ENCODE measurements at places on chromosomes 12 and 14.
A peak's percentile ranks its signal among the peaks of the same experiment; 100 is the strongest.

DNA sequence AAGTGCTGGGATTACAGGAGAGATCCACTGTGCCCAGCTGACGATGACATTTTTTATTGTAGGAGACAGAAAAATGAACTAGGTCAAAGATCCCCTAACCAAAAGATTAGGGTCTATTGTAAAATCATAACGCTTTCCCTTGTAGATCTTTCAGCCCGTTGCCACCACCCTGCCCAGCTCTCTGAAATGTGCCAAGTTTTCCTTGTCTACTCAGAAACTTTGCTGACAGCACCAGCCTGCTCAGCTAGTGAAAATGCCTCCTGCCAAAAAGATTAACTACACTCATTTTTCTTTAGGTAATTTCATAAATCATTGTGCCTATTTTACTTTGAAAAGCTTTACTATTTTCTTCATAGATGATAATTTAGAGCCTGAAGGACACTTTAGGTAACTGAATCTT lies 28.2 kb upstream of the RASSF3 start:
- no peak for DNase-seq

DNA sequence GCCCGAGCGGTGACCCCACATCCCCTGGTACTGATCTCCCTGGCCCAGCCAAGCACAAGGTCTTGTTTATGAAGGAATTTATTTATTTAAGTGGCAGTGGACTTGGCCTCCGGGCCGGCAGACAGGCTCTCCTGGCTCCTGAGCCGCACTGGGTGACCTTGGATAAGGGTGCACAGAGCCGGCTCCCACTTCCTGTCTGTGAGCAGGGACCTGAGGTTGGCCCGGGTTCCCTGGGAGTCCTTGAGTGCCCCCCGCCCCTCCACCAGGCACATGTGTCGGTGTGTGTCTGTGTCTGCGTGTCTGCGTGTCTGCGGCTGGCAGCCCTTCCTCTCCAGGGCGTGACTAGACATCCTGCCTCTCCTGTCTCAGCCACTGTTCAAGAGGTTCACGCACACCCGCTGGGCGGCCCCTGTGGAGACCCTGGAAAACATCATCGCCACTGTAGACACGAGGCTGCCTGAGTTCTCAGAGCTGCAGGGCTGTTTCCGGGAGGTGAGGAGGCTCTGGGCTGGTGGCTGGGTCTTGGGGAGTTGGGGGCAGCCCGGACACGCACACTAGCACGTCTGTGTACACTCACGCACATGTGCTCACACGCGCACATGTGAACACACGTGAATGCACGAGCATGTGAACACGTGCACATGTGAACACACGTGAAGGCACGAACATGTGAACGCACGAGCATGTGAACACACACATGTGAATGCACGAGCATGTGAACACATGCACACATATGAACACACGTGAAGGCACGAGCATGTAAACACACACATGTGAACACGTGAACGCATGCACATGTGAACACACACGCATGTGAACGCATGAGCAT lies 9.3 kb downstream of the TNFAIP2 start:
- no peak for DNase-seq

DNA sequence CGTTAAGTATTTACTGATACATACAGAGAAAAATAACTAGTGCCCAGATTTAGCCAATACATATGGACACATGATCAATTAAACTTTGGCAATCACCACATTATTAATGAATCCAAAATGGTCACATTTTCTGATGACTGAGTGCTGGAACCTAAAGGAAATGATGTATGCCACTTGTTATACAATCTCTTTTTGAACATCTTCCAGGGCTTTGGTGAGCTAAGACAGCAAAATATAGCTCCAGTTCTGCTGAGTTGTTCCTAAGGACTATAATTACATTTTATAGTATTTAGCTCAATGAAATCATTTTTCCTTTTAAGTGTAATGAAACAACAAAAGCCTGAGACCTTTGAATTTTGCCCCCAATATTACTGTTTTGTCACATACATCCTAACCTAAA lies 329.1 kb upstream of the ATP2B1 start:
- no peak for DNase-seq

GRCh38 chr14:50714450-50715073 lies 46.5 kb upstream of the SAV1 start:
- DNase-seq, result peak; percentile 36

DNA sequence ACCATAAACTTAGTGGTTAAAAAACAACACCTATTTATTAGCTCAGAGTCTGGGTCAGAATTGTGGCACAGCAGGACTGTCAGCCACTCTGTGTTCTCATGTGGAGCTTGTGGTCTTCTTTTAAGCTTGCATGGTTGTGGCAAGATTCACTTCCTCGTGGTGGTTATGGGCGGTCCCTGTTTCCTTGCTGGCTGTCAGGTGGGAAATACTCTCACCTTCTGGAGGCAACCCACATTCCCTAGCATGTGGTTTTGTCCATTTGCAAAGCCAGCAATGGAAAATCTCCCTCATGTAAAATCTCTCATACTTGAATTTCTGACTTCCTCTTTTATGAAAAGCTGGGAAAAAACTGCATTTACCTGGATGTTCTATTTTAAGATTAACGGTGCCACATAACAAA lies 229.8 kb downstream of the ALX1 start:
- no peak for DNase-seq

DNA sequence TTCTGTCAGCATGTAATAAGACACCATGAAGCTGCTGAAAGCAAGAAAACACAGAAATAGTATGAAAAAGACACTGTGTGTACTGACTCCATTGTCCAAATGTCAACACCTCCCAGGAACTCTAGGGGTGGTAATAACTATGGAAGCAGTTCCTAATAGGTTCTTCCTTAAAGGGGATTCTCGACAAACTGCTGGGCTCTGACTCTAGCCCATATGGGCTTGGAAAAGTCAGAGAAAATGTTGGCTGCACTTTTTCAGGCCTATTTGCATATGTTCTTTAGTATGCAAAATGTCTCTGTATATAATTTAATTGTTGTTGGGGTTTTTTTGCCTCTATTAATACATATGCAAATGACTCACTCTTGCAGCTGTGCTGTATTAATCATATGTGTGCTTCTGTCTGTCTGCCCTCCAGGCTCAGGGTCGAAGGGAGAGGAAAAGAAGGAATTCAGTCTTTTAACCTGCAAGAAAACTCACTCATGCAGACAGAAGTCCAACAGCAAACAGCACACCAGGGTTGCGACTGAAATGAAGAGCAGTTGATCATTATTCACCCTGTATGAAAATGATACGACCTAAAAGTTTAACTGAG lies 317.6 kb downstream of the SOX5 start:
- peak; percentile 4 for DNase-seq

DNA sequence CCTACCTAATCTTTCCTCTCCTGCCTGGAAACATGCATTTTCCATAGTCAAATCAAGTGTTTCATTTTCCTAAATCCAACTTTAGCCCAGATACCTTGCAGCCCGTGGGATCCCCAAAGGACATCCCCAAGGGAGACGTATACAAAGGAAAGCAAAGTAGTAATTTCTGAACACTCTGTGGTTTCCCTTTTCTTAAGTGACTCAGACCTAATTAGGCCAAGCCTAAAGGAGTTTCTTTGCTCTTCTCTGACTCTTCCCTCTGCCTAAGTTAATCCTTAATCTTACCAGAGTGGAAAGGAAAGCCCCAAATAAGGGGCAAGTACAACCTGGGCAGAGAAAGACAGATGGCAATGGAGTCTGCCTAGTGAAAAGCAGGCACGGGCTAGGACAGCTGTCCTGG lies 250.3 kb downstream of the SPTSSA start:
- no peak for DNase-seq

- peak; percentile 98 for DNase-seq
Measured at GRCh38 chr12:122946690-122947341, 19.4 kb downstream of the ABCB9 start.

- DNase-seq, result peak; percentile 32
Measured at GRCh38 chr12:122356192-122356635, 66.3 kb downstream of the CLIP1 start.

DNA sequence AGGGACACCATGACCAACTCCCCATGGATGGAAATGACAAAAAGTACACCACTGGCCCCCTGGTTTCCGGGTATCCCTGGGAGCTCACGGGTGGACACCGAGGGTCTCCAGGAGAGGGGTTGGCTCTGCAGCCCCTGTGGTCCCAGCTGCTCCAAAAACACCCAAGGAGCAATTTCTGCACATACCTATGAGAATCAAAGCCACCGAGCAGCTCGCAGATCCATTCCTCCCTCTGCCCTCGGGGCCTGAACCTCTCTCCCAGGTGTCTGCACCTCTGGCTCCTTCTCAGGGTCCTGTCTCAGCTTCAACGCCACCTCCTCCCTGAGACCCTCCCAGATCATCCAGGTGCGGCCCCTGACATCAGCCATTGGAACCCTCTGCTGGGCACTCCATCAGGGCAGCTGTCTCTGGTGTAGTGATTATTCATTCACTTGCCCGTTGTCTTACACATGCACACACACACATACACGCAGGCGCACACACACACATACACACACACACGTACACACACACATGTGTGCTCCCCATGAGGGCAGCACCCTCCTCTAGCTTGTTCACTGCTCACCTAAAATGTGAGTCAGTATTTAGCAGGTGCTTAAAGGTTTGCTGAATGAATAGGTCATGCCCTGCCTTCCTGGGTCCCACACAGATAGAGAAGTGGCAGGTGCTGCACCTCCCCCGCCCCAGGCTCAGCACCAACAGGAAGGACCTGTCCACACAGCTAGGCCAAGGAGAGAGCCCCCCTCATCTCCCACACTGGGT lies 5.9 kb downstream of the RIMBP2 start:
- no peak for DNase-seq

DNA sequence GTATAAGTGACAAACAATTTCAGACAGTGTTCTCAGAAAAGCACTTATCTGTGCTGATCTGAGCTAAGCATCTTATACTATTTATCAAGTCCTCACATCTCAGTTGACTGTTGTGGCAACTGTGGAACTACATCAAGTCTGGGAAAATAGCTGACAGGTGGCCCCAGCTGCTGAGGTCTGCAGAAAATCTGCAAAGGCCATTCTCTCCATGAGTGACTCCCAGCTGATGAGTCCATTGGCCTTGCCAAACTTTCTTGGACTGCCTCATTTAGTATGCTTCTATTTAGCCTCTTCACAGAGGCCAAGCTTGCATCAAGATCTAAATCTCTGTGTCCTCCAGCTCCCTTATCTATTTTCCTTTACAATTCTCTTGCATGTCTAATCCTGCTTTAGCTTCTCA lies 174.5 kb upstream of the RBM19 start:
- no peak for DNase-seq

DNA sequence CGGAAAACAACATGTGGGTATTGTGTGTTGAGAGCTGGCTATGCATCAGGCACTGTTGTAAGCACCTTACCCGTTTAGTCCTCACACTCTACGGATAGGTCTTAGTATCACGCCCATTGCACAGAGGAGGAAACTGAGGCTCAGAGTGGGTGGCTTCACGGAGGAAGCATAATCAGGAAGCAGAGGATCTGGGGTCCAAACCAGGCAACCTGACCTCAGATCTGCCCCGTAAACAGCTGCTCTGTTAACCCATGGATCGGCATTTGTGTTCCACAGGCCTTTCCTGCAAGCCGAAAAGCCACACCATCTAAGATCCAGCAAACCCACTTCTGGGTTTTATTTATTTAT lies 107.9 kb downstream of the SCARB1 start:
- DNase-seq, result no peak

DNA sequence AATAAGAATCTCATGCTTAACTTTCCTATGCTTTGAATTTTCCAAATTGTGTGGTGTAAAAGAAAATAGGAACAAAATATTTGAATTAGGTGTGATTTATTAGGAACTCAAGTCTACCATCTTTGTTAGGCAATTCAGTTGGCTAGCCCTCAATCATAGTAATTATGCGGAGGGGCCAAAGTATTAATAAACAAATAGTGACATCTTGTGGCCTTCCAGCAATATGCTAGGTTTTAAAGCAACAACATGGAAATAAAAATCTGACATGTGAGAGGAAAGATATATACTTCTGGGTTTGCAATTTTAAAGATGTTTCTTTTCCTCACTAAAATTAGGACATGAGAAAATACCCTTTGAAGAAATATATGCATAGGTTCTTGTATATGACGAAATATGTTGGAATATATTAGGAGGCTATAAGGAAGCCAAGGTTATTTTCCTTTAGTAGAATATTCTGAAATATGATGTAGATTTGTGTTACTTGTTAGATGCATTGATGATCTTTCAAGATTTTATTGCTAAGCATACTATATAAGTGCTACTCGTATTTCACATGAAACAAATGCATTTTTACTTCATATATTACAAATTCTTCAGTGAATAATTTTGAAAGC lies 200.4 kb downstream of the PTPRO start:
- DNase-seq, result peak; percentile 49

DNA sequence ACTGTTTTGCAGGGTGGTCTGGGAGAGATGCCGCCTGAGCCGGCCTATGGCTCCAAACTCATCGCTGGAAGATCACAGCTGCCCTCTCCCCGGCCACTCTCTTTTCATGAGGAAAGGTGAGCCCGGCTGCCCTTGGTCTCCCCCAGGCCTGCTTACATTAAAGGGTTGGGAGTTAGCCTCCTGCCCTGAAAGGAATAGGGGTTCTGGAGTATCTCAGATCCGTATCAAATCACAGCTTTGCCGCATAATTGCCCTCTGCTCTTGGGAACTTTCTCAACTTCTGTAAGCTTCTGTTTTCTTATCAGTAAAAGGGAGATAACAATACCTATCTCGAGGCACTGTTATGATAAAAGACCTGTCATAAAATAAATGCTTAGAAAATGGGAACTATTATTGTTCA lies 17.6 kb downstream of the PHLDA1 start:
- no peak for DNase-seq

- DNase-seq, result no peak
Measured at GRCh38 chr12:127822809-127823411, 444.1 kb upstream of the TMEM132C start.

GRCh38 chr14:78592616-78593219 lies 422.5 kb downstream of the NRXN3 start:
- DNase-seq, result no peak

GRCh38 chr12:47527816-47528215 lies 178.0 kb downstream of the RPAP3 start:
- no peak for DNase-seq

DNA sequence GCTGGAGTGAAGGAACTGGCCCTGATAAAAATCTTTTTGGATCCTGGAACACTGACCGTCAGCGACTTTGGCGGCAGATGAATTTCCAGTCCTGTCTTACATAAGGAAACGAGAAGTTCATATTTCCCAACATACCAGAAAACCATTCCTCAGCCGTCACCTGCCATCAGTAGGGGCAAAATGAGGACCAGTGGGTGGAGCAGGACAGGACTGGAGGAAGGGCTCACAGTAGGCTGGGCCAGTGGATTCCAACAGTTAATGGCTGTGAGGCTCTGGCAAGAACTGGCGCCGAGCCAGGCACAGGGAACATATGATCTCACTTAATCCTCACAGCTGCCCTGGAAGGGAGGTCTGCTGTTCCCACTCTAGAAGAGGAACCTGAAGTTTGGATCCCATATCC lies 67.2 kb upstream of the FAM181A start:
- DNase-seq, result no peak

Data from RWPE1 (cell line).